ENCODE measurements at places on chromosomes 2 and 18.

- DNase-seq: no peak
Measured at GRCh38 chr2:171360905-171361304, 72.9 kb downstream of the METTL8 start.

DNA sequence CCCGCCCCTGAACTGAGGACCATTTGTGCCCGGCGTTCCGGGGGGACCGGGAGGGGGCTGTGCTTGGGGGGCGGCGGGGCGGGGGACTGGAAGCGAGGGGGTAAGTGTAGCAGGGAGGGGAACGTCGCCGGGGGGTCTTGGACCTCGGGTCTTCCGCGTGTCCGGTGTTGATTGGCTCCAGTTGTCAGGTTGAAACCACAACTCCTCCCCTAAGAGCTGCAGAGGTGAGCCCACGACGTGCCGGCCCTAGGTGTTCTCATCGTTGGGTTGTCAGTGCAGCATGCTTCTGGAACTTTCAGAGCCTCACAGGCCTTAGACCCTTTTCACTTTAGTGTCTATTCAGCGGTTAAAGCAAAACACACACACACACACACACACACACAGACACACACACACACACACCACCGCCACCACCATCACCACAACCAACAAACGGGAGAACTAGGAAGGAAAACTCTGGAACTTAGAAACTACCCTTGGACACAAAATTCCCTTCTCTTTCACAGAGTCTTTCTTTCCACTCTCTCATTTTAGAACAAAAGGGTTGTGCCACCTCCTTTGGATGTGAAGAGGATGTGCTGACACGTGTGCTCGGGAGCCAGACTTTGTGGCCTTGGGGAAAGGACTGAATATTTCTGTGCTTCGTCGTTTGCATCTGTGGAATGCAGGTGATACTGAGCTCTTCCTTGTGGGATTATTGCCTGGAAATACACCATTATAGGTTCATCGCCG, 6.7 kb upstream of the DLX2 start:
- DNase-seq: no peak

DNA sequence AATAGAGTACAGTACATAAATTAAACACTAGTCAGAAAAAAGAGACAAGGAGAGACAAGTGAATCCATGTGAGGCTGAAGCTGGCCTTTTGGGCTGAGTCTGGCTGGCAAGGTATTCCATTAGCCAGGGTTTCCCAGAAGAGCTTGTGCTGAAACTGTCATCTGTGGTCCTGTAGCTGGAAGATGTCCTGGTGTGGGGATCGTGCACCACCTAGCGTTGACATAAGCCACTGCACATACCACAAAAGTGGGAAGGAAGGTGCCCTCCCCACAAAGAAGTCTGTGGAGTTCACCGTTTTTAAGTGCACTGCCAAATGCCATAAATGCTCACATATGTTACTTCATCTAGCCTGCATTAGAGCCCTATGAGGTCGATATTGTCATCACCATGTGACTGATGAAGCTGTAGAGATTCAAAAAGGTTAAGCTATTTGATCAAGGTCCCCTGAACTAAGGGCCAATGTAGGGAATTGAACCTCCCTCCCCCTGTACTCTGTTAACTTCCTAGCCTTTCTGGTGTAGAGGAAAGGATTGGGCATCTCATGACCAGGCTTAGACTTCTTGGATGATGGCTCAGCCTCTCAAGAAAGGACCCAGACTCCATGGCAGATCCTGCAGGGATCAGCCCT, 31.9 kb upstream of the GALNT14 start:
- peak; percentile 69 for DNase-seq

GRCh38 chr18:53698907-53699306, 525.6 kb downstream of the MBD2 start:
- DNase-seq: no peak

GRCh38 chr2:210795506-210795905, 239.1 kb downstream of the CPS1 start:
- no peak for DNase-seq

GRCh38 chr2:69021727-69022126, 8.7 kb downstream of the ANTXR1 start:
- DNase-seq: no peak

- DNase-seq: no peak
Measured at GRCh38 chr18:24246143-24246542, 107.3 kb downstream of the CABYR start.

DNA sequence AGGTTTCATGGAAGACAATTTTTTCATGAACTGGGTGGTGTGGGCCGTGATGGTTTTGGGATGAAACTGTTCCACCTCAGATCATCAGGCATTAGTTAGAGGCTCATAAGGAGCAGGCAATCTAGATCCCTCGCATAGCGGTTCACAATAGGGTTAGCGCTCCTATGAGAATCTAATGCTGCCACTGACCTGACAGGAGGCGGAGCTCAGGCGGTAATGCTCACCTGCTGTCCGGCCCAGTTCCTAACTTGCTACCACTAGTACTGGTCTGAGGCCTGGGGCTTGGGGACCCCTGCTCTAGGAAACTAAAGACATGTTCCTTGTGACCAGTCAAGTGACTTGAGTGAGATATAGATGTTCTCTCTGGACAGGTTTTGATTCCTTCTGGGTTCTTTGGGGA, 49.2 kb downstream of the OXER1 start:
- no peak for DNase-seq

All from hindlimb muscle (tissue), 1 donor.